ENCODE measurements at places on chromosomes 2 and 18. TPM values are rescaled to one million over a fixed set of nuclear protein-coding genes. Genes with fewer than 3 reads are reported as not detected.

Gene ASAP2
- 39.0 TPM for total RNA-seq

DNA sequence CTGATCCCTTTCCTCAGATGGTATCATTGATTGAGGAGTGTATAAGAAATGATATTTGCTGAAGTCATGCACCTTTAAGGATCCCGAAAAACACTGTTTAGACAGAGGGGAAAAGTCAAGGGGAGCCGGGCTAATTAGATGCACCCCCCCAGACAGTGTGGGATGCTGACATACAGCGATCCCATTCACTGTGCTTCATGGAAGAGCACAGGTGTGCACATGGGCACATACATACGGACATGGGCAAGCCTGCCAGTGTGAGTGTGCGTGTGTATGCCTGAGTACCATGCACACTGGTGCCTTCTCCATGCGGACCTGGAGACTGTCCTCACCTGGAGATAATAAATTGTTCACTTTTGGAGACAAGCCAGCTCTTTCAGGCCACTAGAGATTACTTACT, 22.6 kb downstream of the MEIS1 start:
- DNase-seq: no peak

- DNase-seq: peak; percentile 72
Measured at GRCh38 chr2:160516547-160517365, 23.1 kb upstream of the RBMS1 start.

Gene ERFE
- total RNA-seq: 0.86 TPM

- no peak for DNase-seq
Measured at GRCh38 chr2:139477618-139478017, 697.4 kb upstream of the NXPH2 start.

DNA sequence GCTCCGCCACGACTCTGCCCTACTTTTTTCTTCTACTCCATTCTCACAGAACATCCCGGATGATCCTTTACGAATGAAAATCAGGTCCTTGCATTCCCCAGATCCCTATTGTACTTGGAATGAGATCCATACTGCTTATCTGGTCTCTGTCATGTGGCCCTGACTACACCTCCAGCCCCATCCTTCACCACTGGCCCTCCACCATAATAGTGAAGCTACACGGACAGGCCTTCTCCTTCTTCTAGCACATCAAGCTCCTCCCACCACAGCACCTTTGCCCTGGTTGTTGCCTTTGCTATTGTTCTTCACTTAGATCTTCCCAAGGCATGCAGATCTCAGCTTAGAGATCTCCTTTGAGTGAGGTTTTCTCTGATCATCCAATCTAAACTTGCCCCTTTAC, 20.1 kb upstream of the RMDN2 start:
- no peak for DNase-seq

- no peak for DNase-seq
Measured at GRCh38 chr2:130156624-130157004, 11.7 kb upstream of the CCDC74B start.

Gene PID1
- total RNA-seq: 16.4 TPM

Gene FAM110C
- total RNA-seq: not detected

DNA sequence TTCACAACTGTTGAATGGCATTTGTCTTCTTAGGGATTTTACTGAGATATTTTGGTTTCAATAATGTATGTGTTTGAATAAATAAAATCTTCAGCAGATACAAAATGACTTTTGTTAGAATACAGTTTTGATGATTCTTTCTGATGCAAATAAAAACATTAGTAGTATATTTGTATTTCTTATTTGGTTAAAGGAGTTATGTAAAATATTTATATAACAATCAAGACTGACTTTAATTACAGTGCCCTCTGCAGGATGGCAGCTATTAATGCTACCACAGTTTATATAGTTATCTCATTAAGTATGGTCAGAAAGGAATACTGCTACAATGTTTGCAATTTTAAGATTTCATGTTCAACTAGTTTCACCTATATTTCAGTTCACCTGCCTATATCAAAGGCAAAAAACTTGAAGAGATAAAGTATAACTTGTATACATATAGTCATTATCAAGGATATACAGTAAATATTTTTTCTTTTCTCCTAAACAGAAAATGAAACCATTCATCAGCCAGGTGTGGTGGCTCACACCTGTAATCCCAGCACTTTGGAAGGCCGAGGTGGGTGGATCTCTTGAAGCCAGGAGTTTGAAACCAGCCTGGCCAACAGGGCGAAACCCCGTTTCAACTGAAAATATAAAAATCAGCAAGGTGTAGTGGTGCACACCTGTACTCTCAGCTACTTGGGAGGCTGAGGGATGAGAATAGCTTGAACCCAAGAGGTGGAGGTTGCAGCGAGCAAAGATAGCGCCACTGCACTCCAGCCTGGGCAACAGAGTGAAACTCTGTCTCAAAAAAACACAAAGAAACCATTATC, 19.8 kb downstream of the ARL5A start:
- peak; percentile 28 for DNase-seq

All from fibroblast of villous mesenchyme (primary cell).